Fibroblast of pulmonary artery (primary cell): ENCODE measurements at places on chromosomes 12 and 14.

GRCh38 chr12:26113181-26113654 lies 11.6 kb downstream of the BHLHE41 start:
- DNase-seq = no peak

DNA sequence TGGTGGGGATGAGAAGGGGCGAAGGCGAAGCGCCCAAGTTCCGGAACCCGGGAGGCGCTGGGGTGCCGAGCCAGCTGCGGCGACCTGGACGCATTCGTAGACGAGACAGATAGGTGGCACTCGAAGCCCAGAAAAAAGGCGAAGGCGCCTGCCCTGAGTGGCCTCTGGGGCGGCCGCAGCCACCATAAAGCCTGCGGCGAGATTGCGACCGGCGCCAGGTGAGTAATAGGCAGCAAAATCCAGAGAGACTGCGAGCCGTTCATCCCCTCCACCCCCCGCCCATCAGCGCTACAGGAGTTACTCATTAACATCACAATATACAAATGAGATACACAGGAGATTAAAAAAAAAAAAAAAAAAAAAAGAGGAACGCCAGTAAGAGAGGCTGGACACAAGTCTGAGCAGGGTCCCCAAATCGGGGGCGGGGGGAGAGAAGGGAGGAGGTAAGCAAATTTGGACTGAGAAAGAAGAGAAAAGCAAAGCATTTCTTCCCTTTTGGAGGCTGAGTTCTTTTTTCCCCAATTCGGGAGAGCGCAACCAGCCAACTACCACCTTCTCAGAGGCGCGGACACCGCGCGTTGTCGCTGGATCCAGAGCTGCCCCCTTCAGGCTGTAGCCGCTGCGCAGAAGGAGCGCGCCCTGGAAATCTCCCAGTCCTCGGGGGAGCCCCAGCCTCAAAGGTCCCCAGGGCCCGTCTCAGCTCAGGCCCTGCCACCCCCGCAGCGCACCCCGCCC lies 15.7 kb downstream of the TBX3 start:
- peak; percentile 81 for DNase-seq

GRCh38 chr12:104637604-104638003 lies 180.9 kb downstream of the CHST11 start:
- DNase-seq = no peak

DNA sequence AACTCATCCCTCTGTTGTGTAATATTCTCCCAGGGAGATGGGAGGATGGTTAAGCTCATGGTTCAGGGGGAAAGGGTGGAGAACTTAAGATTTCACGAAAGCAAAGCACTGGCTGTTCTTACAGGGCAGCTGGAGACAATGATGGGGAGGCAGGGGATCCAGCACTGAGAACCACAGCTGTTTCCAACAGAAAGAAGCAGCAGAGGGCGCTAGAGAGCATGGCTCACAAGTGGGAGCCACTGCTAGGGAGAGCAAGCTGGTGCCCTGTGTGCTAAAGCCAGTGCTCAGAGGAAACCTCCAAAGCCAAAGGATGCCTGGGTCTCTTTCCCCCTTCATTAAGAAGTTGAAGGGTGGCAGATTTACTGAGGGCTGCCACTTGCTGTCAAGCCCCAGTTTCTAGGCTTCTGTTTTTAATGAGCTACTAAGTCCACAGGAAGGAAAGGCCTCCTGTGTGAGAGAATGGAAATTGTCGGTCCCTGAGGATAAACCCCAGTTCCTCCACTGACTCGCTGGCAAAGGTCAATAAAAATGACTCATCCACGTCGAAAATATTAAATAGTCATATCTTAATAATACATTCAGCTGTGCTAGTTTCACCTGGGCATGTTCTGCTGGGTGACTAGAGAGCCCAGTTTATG lies 199.7 kb downstream of the ANO2 start:
- DNase-seq = peak; percentile 45

- DNase-seq = no peak
Observed at GRCh38 chr12:113317122-113317521, 17.8 kb downstream of the SLC8B1 start.

DNA sequence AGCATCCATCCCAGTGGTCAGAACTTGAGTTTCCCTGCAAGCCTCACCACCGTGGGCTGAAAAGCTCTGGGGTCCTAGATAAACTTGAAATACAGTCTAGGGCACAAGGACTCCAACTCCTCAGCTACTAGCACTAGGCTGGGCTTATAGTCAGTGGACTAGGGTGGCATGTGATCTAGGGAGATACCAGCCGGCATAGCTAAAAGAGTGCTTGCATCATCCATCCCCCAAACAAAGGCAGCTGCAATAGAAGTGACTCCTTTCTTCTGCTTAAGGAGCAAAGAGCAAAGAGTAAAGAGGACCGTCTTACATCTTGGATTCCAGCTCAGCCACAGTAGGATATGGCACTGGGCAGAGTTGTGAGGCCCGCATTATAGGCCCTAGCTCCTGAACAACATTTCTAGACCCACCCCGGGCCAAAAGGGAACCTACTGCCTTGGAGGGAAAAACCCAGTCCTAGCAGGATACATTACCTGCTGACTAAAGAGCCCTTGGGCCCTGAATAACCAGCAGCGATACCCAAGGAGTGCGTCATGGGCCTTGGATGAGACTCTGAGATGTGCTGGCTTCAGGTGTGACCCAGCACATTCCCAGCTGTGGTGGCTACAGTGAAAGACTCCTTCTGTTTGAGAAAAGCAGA lies 17.9 kb upstream of the SOS2 start:
- peak; percentile 16 for DNase-seq

- peak; percentile 75 for DNase-seq
Observed at GRCh38 chr12:46160101-46160980, 108.5 kb downstream of the SLC38A1 start.

DNA sequence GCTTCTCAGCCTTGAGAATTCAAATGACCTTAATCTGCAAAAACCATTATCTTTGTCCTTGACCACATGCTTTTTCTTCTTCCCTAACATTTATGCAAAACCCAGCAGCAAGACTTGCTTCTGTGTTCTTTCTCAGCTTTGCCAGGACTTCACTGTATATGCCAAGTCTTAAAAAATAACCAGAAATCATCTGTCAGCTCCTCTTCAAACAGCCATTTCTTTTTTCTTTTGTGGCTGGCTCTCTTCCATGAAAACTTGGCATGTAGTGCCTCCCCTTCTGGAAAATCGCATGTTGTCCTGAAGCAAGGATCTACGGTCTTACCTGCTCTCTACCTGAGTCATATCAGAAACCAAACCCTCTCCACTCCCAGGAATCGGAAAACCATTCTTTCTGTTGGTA lies 364.9 kb downstream of the RPS29 start:
- DNase-seq = no peak

GRCh38 chr12:51238037-51238509 lies 553 bp upstream of the DAZAP2 start:
- DNase-seq = no peak

DNA sequence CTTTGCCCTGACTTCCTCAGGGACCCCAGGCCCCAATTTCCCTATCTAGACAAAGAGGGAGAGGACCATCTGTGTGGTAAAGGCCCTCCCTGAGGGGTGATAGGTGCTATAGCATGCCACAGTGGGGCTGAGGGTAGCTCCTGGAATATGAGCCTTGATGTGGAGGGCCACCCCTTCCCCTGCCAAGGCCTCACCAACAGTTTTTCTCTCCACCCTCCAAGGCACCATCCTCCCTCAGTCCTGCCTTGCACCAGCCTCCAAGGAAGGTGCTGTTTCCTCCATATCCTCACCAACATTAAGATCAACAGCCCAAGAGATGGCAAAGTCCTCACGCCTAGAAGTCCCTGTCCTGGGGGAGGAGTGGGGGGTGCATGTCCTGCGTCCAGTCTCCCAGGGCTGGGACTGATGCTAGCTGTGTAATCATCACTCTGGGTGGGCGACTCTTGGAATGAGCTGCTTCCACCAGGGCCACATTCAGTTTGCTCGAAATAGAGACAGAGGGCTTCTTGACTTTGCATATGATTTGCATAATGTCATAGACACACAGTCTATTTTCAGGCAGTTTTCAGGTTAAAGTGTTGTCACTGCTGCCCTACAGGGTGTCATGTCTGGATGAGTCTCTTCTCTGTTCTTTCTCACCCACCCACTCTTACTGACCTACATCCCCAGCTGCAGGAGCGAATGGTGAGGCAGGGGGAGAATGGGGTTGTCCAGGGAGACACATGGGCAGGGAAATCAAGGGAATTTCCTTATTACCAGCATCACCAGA lies 17.4 kb downstream of the ACVRL1 start:
- DNase-seq = no peak

- no peak for DNase-seq
Observed at GRCh38 chr12:62446754-62447452, 19.7 kb upstream of the MON2 start.

DNA sequence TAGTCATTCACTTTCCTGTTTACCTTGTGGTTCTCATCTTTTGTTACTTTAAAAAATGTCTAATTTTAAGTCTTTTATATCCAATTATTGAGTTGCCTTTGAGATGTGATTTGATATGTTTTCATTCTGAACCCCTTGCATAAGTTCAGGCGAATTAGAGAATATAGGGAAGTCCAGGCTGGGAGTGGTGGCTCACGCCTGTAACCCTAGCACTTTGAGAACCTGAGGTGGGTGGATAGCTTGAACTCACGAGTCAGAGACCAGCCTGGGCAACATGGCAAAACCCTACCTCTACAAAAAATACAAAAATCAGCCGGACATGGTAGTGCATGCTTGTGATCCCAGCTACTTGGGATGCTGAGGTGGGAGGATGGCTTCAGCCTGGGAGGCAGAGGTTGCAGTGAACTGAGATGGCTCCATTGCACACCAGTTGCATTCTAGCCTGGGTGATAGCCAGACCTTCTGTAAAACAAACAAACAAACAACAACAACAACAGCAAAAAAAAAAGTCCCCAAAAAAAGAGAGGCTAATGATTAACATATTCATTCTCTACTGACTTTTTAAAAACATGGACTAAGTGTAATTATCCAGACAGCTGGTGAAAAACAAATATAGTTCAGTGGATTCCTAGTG lies 451.1 kb upstream of the RGS6 start:
- no peak for DNase-seq

DNA sequence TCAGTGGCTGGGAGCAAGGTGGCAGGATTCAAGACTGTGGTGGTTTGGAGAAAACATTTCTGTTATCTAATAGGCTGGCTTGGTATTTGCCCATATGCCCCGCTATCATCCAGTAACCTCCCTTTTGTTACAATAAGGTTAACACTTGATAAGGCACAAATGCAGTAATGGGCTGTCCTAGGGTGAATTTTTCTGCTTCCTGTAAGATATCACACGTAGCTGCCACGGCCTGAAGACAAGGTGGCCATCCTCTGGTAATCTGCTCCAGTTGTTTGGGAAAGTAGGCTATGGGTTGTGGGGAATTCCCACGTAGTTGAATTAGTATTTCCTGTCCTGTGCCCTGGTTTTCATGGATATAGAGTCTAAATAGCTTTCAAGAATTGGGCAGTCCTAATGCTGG lies 23.1 kb downstream of the ANG start:
- no peak for DNase-seq

GRCh38 chr12:46391630-46392029 lies 19.1 kb upstream of the SLC38A2 start:
- DNase-seq = peak; percentile 62

- DNase-seq = no peak
Observed at GRCh38 chr14:75174066-75174465, 2.3 kb downstream of the TMED10 start.

DNA sequence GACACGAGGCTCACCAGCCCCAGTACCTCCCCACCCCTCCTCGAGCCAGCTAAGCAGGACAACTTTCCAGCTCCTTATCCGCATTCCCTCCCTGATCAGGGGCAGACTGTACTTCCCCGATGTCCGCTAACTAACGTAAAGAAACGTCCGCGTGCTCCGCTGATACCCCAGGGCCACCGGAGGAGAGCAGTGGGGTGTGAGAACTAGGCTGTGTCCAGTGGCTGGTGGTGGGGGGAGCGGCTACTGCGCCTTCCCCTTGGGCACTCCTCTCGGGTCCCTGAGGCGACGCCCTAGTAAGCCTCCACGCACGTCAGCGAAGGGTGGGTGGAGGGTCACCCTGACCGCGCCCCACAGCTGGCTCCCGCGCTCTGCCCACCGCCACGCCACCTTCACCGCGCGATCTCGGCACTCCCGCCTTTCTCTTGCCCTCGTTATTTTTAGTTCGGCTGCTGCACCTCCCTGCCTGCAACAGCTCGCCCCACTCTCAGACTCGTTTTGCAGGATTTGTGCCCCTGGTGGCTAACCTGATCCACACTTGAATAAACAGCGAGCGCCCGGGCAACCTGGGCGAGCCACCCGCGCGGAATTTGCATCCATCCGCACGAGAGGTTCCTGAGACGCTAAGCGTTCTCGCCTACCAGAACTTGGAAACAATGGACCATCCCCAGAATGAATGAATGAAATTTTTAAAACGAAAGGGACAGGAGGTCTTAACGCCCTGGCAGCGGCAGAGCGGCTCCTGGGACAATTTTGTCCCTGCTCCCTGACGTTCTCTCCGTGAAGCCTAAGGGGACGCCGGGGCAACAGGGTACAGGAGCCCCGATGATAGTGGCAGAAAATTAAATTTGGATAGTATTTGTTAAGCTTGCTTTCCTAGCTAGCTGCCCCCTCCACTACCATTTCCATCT lies 6.9 kb upstream of the BMP4 start:
- peak; percentile 32 for DNase-seq

DNA sequence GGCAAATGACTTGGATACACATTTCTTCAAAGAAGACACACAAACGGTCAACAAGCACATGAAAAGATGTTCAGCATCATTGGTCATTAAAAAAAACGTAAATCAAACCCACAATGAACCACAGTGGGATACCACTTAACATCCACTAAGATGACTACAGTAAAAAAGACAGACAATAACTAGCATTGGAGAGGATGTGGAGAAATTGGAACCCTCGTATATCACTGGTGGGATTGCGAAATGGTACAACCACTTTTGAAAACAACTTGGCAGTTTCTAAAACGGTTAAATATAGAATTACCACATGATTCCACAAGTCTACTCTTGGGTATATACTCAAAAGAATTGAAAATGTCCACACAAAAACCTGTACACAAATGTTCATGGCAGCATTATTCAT lies 25.2 kb upstream of the PPFIBP1 start:
- no peak for DNase-seq

DNA sequence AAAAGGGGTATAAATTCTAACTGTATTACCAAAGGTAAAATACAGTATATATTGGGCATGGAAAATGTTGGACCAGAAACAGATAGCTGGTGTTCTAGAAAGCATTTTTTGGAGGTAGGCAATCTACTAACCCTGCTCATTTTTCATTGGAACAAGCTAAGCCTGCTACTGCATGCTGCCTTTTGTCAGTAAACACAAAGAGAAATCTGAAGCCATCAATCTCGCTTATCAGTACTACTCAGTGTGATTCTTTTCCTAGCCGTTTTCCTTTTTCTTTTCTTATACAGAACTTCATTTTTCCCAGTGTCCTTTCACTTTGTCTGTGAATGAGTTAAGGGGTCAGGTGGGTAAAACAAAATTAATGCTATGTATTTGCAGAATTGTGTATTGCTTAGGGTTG lies 312.3 kb downstream of the NPAS3 start:
- DNase-seq = no peak

DNA sequence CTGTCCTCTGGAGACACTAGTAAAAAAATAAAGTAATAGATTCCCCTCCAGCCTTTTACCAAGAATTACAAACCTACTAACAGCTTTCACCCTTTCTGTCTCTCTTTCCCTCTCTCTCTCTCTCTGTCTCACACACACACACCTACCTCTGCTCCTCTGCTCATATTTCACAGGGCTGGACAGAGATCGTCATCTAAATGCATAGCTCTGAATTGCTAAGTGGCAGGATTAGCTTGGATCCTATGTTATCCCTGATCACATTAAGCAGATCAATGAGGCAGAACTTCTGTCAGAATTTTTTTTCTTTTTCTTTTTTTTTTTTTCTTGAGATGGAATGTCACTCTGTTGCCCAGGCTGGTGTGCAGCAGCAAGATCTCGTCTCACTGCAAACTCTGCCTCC lies 22.9 kb downstream of the VCPKMT start:
- no peak for DNase-seq
